ENCODE measurements at places on chromosomes 3 and 15.

GRCh38 chr15:87403973-87404372 is 852.6 kb downstream of the NTRK3 start:
- DNase-seq = no peak

GRCh38 chr3:107662586-107662985 is 139.8 kb downstream of the BBX start:
- DNase-seq = no peak

DNA sequence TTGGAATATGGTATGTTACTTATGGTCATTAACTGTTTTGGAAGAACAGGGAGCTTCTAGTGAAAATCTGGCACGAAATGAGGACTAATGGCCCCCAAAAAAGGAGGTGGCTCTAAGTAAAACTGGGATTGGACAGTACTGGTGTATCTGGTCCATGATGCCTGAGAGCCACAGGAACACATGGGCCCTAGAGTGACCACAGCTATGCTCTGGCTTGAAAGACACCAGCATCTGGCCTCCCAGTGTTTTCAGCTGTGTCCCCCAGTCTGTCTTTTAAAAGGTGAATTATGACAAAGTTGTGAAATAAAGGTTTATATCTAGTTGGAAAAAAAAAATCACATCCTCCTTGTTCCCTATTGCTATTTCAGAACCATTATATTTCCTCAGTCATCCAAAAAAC is 64.5 kb downstream of the GSK3B start:
- no peak for DNase-seq

GRCh38 chr3:30231277-30232141 is 374.9 kb upstream of the TGFBR2 start:
- no peak for DNase-seq

- DNase-seq = no peak
Measured at GRCh38 chr15:59892985-59893384, 111.1 kb upstream of the FOXB1 start.

- no peak for DNase-seq
Measured at GRCh38 chr3:14225421-14225820, 46.8 kb downstream of the LSM3 start.

- no peak for DNase-seq
Measured at GRCh38 chr3:32440611-32441350, 49.1 kb downstream of the CMTM7 start.

- no peak for DNase-seq
Measured at GRCh38 chr3:160455846-160456245, 6.3 kb upstream of the TRIM59 start.

DNA sequence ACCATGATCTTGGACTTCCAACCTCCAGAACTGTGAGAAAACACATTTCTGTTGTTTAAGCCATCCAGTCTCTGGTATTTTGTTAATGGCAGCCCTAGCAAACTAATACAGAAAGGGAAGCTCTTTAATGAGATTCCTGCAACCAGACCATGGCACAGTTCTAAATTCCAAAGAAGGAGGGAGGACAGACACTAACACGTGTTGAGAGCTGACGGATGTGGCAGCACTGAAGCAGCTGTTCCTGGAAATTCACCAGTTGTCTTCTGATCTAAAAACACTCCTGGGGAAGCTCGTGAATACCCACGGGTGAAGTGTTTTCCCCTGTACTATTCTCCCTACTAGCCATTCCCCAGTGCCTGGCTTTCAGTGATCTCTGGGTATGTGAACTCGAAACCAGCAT is 56.7 kb downstream of the RPL22L1 start:
- DNase-seq = no peak

DNA sequence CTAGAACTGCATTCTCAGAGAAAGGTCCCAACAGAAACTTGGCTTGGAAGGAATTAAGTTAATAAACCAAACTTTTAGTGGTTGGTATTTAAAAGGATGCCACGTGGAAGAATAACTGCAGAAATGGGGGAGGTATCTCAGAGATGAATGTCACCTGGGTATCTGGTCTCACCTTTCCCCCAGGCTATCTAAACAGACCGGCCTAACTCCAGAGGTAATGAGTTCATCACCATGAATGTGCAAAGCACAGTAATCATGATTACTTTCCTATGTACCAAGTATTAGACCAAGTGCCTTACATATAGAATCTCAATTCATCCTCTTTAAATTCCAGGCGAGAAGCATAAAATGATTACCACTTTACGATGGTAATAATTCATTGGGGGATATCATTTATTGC is 80.8 kb downstream of the FBN1 start:
- DNase-seq = no peak

DNA sequence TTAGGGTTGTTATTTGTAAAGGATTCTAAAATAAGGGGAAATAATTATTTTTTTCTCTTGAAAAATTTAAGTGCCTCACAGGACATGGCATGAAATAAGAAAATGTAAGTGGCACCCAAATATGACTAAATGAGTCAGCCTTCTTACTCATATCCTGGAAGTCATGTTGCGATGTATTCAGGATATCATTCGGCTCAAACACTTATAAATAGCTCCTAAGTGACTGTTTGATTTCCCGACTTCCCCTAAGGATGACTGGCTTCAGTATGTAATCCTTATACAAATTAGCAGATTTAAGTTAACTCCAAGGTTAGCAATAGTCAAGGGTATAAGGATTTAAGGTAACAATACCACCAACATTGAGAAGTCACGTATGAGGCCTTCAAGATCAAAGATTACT is 57.3 kb upstream of the OSTN start:
- no peak for DNase-seq
